ENCODE measurements at places on chromosomes 11 and 22. TPM values are rescaled to one million over a fixed set of nuclear protein-coding genes. Genes with fewer than 3 reads are reported as not detected.

The EP300 gene
- total RNA-seq = 95.8 TPM

The RBX1 gene
- total RNA-seq = 62.8 TPM

The CRYBB2 gene
- 0.33 TPM for total RNA-seq

The RNF169 gene
- 18.8 TPM for total RNA-seq

The OVOL1 gene
- 39.8 TPM for total RNA-seq

The OR5P2 gene
- 0.26 TPM for total RNA-seq

The PCNX3 gene
- 49.2 TPM for total RNA-seq

The CLCF1 gene
- total RNA-seq = 3.2 TPM

The POU2AF1 gene
- total RNA-seq = 0.24 TPM

The SEPTIN3 gene
- total RNA-seq = 3.7 TPM

The C11orf91 gene
- total RNA-seq = not detected

The LARGE1 gene
- total RNA-seq = 62.4 TPM

The MIOX gene
- total RNA-seq = 1.2 TPM

The VWCE gene
- total RNA-seq = 5.4 TPM

The MS4A15 gene
- total RNA-seq = not detected

The CHRNA10 gene
- 2.9 TPM for total RNA-seq

The NRIP3 gene
- 0.92 TPM for total RNA-seq

The TTLL12 gene
- total RNA-seq = 57.3 TPM

The MS4A1 gene
- total RNA-seq = not detected

The C11orf16 gene
- total RNA-seq = not detected

The HTATIP2 gene
- total RNA-seq = 15.8 TPM

The NCAM1 gene
- total RNA-seq = 21.7 TPM

The KCTD21 gene
- 9.7 TPM for total RNA-seq

The KCNK4 gene
- total RNA-seq = not detected

The OR10V1 gene
- not detected for total RNA-seq

The ZNF70 gene
- 12.3 TPM for total RNA-seq

The LRRC75B gene
- 6.5 TPM for total RNA-seq

The TMPRSS13 gene
- total RNA-seq = 22.7 TPM

The TTC36 gene
- total RNA-seq = 1.6 TPM

The SPON1 gene
- total RNA-seq = 14.8 TPM

The UPB1 gene
- 0.24 TPM for total RNA-seq

The HTR3A gene
- 0.27 TPM for total RNA-seq

The PHOX2A gene
- 2.8 TPM for total RNA-seq
